ENCODE measurements at places on chromosomes 3 and 15.
A peak's percentile ranks its signal among the peaks of the same experiment; 100 is the strongest.

DNA sequence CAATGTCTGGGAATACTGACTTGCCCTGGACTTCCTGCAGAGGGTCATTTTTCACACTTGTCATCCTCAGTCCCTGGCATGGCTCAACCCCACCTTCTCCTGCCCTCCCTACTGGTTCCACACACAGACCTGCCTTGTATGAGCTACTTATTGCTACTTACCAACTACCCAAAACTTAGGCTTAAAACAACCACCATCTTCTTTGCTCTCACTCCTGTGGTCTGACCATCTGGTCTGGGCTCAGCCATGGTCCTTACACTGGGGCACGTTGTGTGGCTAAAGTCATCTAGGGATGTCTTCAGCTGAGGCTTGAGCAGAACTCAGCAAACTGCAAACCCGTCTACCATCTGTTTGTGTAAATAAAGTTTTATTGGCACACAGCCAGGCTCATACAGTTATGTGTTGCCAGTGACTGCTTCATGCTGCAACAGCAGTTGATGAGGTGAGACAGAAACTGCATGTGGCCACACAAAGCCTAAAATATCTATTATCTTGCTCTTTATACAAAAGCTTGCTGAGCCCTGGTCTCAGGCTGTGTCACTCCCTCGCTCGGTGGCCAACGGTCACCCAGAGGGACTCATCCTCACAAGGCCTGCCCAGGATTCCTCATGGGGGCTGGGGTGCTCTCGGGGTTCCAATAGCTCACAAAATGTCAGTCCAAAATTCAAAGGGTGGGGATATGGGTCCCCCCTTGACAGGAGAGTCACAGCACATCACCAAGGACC is 43.5 kb downstream of the KLF15 start:
- DNase-seq = no peak

DNA sequence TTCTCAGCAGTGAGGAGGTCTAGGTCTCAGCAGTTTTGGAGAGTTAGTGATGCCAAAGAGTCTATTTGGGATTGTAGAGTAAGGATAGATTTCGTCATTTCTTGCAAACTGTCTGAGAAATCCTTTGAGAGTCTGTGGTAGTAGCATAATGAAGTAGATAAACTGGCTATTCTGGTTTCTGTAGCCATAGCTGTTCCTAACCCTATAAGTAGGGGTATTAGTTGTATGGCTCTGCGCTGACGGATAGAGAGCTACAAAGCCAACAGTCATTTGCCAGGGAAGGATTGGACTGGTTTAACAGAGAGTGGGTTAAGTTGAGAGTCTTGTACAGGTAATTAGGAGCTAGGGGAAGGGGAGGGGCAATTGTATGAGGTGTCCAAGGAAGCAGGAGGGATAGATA is 50.6 kb downstream of the KLHDC8B start:
- DNase-seq = no peak

- DNase-seq = no peak
Observed at GRCh38 chr3:72123908-72124441, 339.0 kb upstream of the PROK2 start.

- DNase-seq = peak; percentile 34
Observed at GRCh38 chr15:59160880-59161593, 45.6 kb upstream of the LDHAL6B start.

GRCh38 chr15:74451322-74451721 is 9.6 kb downstream of the UBL7 start:
- DNase-seq = no peak

GRCh38 chr3:152760024-152760563 is 74.8 kb upstream of the P2RY1 start:
- DNase-seq = no peak

- DNase-seq = no peak
Observed at GRCh38 chr15:99509686-99510461, 55.9 kb upstream of the MEF2A start.

GRCh38 chr3:17709236-17709810 is 33.1 kb downstream of the TBC1D5 start:
- no peak for DNase-seq

DNA sequence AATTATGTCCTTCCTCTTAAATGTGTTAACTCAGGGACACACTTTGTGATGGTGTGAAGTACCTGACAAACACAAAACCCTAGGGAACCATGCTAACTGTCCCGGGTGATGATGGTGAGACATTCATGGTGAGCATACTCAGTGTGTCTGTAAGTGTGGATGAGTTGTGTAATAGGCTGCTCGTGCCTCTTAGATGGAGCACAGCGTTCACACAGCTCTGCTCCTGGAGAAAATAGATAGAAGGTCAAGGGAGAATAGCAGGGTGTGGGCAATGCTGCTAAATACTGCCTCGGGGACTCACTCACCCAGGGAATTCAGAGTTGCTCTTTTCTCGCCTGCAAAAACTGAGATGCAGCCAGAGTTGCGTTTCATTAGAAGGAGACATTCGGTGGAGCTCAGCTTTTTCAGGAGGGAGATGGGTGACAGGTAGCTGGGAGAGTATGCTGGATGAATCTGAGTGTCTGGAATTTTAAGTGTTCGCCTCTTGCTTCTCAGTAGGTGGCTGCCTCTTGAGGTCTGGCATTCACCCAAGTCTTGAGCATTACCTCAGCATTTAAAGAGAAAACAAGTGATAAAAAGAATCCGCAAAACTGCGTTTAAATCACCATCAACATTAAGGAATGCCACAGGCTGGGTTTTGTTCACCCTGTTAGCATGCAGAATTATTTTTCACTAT is 813.2 kb downstream of the AGBL1 start:
- DNase-seq = no peak

DNA sequence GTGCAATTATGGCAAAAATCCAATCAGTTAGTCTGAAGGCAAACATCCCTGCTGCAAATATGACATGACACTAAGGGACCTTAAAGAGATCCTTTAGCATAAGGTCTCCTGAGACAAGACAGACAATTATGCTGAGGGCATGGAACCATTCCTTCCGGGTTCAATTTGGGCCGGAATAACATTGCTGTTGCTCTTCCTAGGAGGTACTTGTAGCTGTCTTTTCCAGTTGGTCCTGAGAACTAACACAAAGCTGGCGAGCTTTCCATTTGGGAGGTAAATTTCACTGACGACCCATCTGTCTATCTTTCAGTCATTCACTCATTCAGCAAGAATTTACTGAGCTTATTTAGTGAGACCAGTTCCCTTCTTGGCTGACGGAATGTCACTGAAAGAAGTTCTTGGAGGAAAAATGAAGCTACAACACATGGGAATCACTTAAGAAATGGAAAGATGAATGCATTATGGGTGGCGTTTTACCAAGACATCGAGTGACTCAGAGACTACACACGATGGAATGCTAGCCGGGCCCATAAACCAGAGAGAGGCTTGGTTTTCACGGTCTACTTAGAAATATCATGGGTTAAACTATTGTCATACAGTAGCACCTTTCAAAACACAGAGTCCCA is 215.5 kb downstream of the PDZRN3 start:
- no peak for DNase-seq

DNA sequence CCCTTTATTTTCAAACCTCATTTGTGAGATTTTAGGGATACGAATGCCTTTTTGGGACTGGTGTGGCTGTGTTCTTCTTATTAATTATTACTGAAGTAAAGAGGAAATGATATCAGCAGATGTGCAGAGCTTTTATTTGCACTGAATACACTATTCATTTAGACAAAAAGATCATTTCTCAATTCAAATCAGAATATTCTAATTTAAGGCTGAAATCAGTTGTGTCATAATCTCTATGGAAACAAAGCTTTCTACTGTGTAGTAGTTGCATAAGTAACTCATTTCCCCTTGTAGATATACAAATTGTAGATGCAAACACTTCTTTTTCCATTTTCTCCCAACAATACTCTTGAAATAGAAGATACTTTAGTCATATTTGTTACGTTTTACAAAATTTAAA is 56.0 kb downstream of the PDE8A start:
- no peak for DNase-seq

DNA sequence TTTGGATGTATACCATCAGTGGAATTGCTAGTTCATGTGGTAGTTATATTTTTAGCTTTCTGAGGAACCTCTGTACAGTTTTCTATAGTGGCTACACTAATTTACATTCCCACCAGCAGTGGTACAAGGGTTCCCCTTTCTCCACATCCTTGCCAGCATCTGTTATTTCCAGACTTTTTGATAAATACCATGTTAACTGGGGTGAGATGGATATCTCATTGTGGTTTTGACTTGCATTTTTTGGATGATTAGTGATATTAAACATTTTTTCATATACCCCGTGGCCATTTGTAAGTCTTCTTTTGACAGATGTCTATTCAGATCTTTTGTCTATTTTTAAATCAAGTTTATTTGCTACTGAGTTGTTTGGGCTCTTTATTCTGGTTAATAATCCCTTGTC is 455.6 kb upstream of the RARB start:
- no peak for DNase-seq

- DNase-seq = no peak
Observed at GRCh38 chr3:127573912-127574311, 16.6 kb downstream of the TPRA1 start.

DNA sequence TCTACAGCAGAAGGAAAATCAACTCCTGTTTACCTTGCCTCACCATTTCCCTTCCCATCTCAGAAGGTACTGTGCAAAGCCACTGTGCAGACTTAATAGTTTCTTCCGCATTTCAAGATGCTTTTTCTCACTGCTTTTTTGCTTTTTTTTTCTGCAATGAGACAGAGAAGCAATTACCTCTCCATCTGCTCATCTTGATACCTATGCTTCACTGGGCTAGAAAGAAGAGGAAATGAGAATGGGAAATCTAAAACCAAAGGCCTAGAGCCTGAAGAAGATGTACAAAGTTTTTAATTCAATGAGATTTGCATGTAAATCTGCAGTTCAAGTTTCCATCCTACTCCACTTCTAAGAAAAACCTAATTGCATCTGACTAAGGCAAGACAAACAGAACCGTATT is 238.1 kb upstream of the SETMAR start:
- no peak for DNase-seq

DNA sequence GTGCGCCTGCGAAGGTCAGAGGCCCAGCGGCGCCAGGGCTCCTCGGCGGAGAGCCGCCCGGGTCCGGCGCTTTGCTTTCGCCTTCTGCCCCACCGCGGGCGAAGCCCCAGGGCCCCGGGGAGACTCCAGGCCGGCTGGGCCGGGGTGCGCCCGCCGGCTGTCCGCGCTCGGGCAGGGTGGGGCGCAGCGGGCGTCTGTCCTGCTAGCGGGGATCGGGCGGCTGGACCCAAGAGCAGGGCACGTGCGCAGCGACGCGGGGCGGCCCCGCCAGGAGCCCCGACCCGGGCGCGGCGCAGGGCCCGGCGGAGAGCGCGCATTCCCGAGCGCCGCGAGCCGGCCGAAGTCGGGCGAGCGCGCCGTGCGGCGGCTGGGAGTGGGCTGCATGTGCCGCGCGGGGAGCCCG is 569 bp upstream of the ALDH1A3 start:
- peak; percentile 43 for DNase-seq

DNA sequence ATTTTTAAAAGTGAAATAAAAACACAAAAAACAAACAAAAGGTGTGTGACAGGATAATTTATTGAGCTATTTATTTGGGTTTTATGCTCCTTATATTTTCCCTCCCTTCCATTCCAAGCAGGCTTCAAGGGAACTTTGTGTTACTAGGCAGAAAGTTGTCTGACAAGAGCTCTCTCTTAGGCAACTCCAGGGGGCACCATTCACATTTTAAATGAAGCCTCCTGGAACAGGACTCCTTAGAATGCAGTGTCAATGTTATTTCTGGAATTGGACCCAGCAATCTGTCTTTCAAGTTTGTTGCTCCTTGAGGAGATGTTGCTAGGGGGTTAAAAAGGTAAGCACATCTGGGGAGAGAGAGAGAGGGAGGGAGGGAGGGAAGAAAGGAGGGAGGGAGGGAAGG is 5.4 kb upstream of the RFX7 start:
- no peak for DNase-seq

DNA sequence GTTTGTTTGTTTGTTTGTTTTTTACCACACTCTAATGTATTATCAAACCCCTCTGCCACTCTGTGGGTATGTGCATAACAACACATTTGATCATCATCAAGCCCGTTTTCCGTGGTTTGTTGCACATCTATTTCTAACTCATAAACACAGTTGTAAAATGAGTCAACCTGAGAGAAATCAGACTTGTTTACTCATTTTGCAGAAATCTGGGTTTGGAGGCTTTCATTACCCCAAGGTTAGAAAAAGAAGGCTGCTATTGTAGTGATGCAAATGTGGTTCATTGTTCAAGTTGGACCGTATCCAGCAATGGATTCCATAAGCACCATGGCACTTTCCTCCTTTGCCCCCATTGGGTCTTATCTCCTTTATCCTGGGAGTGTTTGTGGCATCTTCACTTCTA is 353.2 kb upstream of the SOX2 start:
- DNase-seq = no peak

GRCh38 chr15:72857331-72858063 is 73.9 kb upstream of the ADPGK start:
- no peak for DNase-seq

- DNase-seq = no peak
Observed at GRCh38 chr3:184687363-184688015, 24.4 kb downstream of the MAGEF1 start.

GRCh38 chr3:191329654-191330529 is at the start of gene UTS2B:
TSS of gene UTS2B (minus strand) at chr3:191330526. CDS start at chr3:191282189, 48,337 bp downstream.
- no peak for DNase-seq

- DNase-seq = peak; percentile 94
Observed at GRCh38 chr3:39177708-39178332, 14.6 kb downstream of the XIRP1 start.

DNA sequence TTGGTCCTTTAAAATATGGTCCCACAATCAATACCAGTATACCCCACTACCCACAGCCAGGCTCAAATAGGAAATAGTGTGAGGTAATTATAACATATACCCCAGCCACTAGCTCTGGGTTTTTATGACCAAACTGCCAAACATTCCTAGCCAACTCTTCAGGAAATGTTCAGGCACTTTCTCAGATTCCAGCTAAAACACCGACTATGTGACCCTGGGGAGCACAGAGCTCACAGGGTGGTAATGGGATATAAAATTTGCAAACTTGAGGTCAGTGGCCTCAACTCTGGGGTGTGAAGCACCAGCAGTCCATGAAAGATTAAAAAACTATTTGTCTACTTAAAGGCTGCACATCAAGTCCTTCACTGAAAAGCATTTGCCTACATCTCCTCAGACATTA is 12.9 kb downstream of the FBN1 start:
- no peak for DNase-seq

DNA sequence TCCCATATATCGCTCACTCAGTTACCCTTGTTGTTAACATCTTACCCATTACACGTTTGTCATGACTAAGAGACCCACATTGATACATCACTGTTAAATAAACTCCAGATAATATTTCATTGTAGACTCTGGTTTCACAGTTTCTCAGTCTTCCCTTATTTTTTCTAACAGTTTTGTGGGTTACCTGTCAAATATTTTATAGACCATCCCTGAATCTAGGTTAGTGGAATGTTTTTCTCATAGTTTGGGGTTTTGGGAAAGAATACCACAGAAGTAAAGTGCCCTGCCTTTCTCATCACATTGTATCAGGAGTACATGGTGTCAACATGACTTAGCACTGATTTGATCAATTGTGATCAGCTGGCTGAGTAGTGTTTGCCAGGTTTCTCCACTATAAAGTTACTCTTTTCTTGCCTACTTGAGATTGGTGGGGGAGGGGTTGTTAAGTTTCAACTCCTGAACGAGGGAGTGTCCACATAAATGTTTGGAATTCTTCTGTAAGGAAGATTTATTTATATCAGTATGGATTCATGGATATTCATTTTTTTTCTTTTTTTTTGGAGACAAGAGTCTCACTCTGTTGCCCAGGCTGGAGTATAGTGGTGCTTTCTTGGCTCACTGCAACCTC is 25.9 kb downstream of the RNF111 start:
- DNase-seq = no peak
